ENCODE measurements at places on chromosomes 4 and X.

DNA sequence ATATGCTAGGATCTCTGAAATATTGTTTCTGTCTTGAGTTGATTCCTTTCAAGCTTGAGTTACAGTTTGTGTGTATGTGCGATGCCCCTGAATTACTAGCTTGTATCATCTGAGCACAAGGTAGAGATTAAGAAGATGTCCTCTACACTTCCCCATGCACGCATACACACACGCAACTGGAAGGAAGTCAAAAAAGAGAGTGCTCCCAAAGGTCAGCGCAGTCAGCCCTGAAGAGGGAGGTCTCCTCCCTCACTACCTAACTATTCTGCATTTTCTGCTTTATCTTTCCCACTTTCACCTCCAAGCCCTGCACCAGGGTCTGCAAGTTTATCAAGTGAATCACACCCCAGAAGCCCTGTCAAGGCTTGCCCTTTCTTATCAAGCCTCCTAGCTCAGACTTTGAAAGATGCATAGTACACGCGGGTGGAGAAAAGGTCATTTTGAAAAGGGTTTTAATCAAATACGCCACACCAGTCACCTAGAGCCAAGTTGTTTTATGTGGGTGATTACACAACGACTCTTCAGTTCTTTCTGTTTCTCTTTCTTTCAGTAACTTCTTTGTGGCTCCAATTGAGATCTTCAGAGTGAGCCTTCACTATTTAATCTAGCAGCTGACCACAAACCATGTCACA, 127.7 kb downstream of the ASB9 start:
- peak; percentile 37 for DNase-seq
- no peaks in the 10 kb centered on the region for H3K27me3 ChIP-seq
- no peaks in the 10 kb centered on the region for H3K4me1 ChIP-seq

DNA sequence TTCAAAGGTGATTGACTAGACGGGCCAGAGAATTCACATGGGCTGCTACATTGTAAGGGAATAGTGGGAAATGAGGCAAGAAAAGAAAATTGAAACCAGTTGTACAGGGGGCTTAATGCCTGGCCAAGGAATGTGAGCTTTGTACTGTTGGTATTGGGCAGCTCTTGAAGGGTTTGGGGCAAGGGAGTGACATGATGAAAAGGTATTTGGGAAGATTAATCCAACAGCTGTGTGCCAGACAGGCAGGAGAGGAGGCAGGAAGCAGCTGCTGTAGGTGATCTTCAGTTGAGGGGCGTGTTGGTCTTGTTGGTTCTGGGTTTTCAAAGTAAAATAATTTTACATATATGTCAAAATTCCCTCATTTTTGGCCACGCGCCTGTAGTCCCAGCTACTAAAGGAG, 384.5 kb upstream of the TENM3 start:
- no peaks in the 10 kb centered on the region for H3K27me3 ChIP-seq
- no peaks in the 10 kb centered on the region for H3K36me3 ChIP-seq
- no peak overlapping the region for H3K27ac ChIP-seq
- H3K4me1 ChIP-seq: no peaks in the 10 kb centered on the region

DNA sequence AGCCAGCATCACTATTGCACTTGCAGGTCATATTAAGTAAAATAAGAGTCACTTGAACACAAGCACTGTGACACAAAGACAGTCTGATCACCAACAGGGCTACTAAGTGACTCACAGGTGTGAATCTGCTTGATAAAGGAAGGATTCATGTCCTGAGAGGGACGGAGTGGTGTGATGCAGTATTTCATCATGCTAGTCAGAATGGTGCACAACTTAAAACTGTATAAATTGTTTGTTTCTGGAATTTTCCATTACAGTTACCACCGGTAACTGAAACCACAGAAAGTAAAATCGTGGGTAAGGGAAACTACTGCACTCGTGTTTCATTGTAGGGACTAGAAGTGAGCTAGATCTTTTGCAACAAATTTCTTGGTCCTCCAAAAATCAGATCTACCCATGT, 109.7 kb downstream of the ELOVL6 start:
- no peak overlapping the region for H3K4me3 ChIP-seq
- H3K27ac ChIP-seq: no peak overlapping the region

GRCh38 chrX:13750812-13751211, 16.3 kb downstream of the OFD1 start:
- H3K4me3 ChIP-seq: no peak overlapping the region
- H3K4me1 ChIP-seq: no peaks in the 10 kb centered on the region
- no peak overlapping the region for H3K27ac ChIP-seq
- no peaks in the 10 kb centered on the region for H3K36me3 ChIP-seq

GRCh38 chr4:25879991-25880651, 17.3 kb upstream of the SEL1L3 start:
- no peaks in the 10 kb centered on the region for H3K4me1 ChIP-seq
- H3K4me3 ChIP-seq: no peak overlapping the region
- no peak overlapping the region for H3K27ac ChIP-seq
- no peaks in the 10 kb centered on the region for H3K27me3 ChIP-seq
- no peak for DNase-seq

- peak overlapping the region; percentile 45 for H3K27ac ChIP-seq
- no peak for DNase-seq
- H3K4me3 ChIP-seq: no peak overlapping the region
- H3K4me1 ChIP-seq: no peaks in the 10 kb centered on the region
- H3K36me3 ChIP-seq: no peaks in the 10 kb centered on the region
- no peaks in the 10 kb centered on the region for H3K27me3 ChIP-seq
Measured at GRCh38 chrX:48958635-48959094, 1.3 kb upstream of the OTUD5 start.

DNA sequence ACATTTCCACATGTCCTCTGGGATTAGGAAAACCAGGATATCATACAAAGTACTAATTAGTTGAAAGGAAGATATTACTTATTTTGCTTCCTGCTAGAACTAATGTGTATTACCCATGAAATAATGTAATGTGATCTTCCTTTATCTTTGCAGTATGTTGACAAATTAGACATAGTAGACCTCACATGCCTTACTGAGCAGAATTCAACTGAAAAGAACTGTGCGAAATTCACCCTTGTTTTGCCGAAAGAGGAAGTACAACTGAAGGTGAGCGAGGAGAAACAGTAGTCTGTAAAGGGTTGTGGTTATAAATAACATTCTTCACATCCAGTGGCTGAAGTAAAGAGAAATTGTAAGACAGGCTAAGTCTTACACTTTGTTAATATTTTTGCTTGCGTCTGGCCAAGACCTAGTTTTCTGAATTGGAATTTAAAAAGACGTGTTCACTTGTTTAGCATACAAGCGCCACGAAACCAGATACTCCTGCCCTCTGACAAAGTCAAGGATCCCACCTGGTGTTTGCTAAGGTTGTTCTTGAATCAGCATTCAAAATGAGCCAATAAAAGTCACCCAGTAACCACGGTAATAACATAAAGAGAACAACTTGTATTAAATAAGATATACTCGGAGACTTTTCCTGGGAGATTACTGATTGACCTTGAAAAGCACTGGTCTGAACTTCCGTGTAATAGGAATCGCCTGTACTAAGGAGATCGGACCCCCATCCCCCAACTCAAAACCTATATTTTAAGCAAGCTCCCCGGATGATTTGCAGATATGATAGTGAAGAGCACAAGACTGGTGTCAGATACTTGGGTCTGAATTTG, 16.9 kb downstream of the STAP1 start:
- H3K27ac ChIP-seq: no peak overlapping the region
- no peaks in the 10 kb centered on the region for H3K36me3 ChIP-seq
- no peak overlapping the region for H3K4me3 ChIP-seq
- H3K4me1 ChIP-seq: no peaks in the 10 kb centered on the region
- peak; percentile 8 for DNase-seq
- H3K27me3 ChIP-seq: no peaks in the 10 kb centered on the region

GRCh38 chr4:1236103-1236641, 12.8 kb downstream of the CTBP1 start:
- no peak for DNase-seq
- H3K27me3 ChIP-seq: no peaks in the 10 kb centered on the region
- H3K27ac ChIP-seq: no peak overlapping the region
- H3K4me1 ChIP-seq: no peaks in the 10 kb centered on the region
- H3K4me3 ChIP-seq: no peak overlapping the region

DNA sequence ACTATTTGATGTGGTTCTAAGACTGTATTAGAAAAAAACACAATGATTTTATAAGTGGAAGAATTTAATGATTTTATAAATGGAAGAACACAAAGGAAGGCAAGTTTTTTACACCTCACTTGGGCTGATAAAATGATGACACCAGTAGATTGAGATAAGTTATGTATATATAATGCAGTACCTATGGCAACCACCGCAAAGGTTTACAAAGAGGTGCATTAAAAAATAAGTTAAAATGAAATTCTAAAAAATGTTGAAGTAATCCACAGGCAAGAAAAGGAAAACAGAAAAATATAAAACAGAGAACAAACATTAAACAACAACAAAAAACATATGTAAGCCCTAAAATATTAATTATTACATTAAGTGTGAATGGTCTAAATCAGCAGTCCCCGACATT, 490.9 kb upstream of the AADAT start:
- no peaks in the 10 kb centered on the region for H3K27me3 ChIP-seq
- no peak overlapping the region for H3K27ac ChIP-seq
- no peak for DNase-seq
- H3K4me1 ChIP-seq: no peaks in the 10 kb centered on the region
- no peaks in the 10 kb centered on the region for H3K36me3 ChIP-seq

DNA sequence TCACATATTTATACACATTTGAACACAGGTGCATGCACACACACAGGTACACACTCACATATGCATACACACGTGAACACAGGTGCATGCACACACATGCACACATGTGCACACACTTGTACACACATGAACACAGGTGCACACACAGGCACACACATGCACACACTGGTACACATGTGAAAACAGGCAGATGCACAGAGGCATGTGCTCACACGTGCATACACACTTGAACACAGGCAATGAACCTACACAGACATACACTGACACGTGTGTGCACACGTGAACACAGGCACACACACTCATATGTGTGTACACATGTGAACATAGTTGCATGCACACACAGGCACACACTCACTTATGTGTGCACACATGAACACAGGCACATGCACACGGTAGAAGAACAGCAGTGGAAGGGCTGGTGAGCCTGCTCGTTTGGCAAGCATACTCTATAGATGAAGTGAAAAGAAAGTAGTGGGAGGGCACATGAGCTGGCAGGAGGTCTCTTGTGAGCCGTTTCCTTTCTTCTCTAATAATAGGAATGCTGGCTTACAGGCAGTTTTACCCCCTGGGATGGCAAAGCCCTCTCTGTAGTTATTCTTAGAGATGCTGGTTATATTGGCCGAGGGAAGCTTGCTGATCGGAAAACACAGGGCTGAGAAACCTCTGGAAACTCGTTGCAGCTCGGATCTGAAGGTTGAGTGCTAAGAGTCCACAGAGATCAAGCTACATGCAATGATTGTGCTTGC, 279.6 kb upstream of the CLNK start:
- H3K27ac ChIP-seq: no peak overlapping the region
- H3K4me1 ChIP-seq: peaks cover 6% of the 10 kb centered on the region
- no peaks in the 10 kb centered on the region for H3K36me3 ChIP-seq
